Stimulated activated CD8-positive, alpha-beta memory T cell treated with anti-CD3 and anti-CD28 coated beads, Interleukin-4, amount 100 ng/mL, for 48 hours (primary cell): ENCODE measurements at places on chromosomes 5 and 9.

- DNase-seq = no peak
These were observed 1.2 kb upstream of the GPBP1 start for GRCh38 chr5:57172466-57173318.

- DNase-seq = no peak
These were observed 78.0 kb downstream of the PTCH1 start for GRCh38 chr9:95438561-95439357.

DNA sequence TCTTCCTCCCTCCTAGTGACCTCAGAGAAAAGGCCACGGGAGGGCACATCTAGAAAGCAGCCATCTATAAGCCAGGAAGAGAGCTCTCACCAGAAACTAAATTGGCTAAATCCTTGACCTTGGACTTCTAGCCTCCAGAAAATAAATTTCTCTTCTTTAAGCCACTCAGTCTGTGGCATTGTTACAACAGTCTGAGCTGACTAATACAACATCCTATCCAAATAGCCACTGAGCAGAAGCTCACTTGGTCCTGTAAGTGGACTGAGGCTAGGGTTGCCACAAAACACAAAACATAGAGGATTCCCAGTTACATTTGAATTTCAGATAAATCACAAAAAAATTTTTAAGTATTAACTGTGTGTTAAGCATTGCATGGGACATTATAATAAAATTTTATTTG, 383.4 kb downstream of the MLLT3 start:
- no peak for DNase-seq

GRCh38 chr9:131473891-131474290, 28.8 kb upstream of the POMT1 start:
- DNase-seq = no peak

- no peak for DNase-seq
These were observed 168.7 kb downstream of the XRCC4 start for GRCh38 chr5:83246071-83246470.

DNA sequence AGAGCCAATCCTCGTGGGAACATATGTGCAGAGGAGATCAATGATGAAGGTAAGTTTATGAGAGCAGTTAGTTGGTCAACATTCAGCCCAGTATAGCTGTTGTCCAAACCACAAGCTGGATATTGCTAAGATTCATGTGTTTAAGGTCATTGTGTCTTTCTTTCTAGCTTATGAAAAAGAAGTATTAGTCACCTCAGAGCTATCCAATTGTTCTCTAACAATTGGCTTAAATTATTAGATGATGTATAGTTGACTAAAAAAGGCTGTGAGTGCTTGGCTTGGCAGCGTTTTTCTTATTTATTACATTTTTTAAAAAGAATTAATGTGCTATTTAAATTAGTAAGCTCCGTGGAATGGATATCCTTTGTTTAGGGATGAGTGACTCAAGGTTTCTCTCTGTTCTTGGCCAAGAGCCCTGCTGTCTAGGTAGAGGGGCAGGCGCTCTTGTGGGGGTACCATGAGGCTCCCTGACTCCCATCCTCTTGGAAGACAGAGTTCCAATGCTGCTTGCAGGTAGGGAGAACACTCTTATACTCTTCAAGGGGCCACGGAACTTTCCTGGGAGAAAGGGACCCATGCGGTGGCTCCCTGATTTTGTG, 487.4 kb downstream of the IRX1 start:
- DNase-seq = no peak

DNA sequence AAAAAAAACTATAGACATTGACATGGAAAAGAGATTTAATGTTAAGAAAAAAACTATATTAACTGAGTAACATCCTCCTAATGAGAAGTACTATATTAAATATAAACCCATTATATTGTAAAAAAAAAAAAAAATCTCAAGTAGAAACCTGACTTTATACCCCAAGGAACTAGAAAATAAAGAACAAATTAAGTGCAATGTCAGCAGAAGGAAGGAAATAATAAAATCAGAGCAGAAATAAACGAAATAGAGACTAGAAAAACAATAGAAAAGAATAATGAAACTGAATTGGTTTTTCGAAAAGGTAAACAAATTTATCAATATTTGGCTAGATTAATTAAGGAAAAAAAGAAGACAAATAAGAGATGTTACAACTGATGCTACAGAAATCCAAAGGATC, 329.1 kb upstream of the ZNF608 start:
- DNase-seq = no peak

DNA sequence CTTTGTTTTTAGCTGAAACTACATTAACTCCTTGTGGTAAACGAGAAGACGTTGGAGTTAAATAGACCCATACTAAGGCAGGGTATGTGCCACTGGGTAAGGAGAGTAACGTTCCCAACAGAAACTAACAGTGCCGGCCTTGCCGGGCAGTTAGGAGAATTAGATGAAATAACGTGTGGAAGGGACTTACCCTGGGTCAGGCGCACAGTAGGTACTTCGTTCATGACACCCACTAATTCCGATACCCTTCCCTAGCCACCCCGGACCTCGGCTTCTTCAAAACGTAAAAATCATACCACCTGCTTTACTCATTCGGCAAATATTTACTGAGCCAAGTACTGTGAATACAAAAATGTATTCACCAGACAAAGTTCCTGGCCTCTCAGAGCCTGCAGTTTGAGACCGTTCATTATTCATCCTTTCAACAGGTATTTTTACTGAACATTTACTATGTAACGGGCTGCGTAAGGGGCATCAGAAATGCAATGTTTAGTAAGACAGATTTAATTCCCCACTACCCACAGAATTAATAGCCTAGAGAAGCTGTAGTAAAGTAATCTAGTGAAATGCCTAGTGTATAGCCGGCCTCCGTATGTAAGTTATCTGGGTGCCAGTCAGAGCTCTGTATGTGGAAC, 3.2 kb upstream of the SMIM23 start:
- DNase-seq = no peak

GRCh38 chr5:160420331-160420610, 1.4 kb upstream of the PTTG1 start:
- DNase-seq = no peak

- no peak for DNase-seq
These were observed 453.6 kb upstream of the TUSC1 start for GRCh38 chr9:26131886-26132285.

DNA sequence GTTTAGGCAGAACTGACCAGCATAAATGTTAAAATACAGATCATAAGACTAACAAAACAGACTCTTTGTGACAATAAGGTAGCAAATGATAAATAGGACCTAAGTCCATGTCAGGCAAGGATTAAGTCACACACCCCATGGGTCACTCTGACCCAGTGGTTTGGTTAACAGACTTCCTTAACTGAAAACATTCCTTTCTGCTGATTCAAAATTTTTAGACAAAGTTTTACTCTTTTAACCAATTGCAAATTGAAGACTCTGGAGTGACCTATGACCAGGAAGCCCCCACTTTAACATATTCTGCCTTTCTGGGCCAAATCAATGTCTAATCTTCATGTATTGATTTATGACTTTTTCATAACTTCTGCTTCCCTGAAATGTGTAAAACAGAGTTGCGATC, 4.9 kb upstream of the NXNL2 start:
- DNase-seq = no peak

- DNase-seq = no peak
These were observed 199.9 kb downstream of the DIRAS2 start for GRCh38 chr9:90442723-90443122.

- no peak for DNase-seq
These were observed 281.4 kb downstream of the SPOCK1 start for GRCh38 chr5:137217599-137218200.

DNA sequence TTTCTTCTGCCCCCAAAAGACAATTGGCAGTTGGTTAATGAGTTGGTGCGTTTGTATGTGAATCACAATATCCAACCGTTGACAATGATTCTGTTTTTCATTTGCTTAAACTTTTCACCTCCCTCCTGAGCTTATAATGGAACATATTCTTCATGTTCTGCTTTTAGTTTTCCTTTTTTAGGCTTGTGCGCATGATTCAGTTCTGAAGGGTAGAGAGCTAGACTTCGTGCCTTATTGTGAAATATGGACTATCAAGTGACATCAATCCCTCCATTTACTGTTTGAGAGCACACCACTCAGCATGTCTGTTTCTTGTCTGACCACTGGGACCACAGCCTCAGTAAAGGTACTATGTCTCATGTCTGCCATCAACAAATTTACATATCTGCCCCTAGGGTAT, 30.5 kb upstream of the LPAR1 start:
- no peak for DNase-seq

DNA sequence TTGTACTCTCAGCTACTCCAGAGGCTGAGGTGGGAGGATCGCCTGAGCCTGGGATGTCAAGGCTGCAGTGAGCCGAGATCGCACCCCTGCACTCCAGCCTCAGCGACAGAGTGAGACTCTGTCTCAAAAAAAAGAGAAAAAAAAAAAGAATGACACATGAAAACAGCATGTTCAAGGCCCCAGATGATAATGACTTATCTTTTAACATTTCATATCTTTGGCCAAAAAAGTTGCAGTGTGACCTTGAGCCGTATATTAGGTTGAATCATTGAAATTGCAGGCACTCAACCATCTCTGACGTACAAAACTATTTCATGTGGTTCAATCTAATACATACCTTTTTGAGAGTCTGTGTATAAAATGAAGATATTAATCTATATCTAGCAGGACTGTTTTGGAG, 79.1 kb upstream of the CPEB4 start:
- DNase-seq = no peak

DNA sequence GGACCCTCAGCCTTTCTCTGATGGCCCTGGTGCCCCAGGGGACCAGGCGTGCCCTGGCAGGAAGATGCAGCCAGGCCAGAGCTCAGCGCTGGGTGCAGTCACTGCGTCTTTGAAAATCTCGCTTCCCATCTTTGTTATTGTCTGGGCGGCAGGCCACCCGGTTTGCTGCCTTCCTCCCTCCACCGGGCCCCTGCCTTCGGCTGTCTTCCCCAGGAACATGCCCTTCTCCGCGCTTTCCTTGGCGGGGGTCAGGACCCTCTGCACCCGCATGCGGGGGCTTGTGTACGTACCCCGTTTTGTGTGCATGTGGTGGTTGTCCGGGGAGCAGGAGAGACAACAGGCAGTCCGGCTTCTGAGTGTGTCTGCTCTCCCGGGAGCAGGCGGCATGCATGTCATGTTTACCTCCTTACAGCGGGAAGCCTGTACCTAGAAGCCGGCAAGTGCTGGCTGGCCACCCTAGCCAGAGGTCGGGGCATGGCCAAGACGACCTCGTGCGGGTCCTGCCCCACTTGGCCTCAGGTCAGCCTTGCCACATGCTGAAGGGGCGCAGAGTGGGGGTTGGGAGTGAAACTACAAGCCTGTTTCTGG, 49.5 kb downstream of the DAB2IP start:
- no peak for DNase-seq

- DNase-seq = no peak
These were observed 305.9 kb upstream of the DAB2 start for GRCh38 chr5:39730699-39731098.

GRCh38 chr5:169044962-169045361, 256.0 kb downstream of the SLIT3 start:
- no peak for DNase-seq

- no peak for DNase-seq
These were observed 41.0 kb upstream of the PRDM9 start for GRCh38 chr5:23466401-23466912.

DNA sequence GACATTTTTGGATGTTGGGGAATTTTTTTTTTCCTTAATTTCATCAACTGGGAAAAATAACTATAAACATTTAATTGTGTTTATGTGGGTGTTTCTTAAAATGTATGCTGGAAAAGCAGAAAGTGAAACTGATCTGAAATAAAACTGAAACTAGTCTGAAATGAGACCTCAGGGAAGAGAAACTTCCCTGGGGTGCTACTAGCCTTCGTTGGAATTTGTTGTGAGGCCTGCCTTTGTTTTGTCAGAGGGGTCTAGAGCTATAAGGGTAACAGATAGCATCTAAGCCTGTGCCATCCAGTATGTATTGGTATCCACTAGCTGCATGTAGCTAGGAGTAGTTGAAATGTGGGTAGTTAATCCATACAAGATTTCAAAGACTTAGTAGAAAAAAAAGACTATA, 10.4 kb downstream of the ZNF618 start:
- no peak for DNase-seq

DNA sequence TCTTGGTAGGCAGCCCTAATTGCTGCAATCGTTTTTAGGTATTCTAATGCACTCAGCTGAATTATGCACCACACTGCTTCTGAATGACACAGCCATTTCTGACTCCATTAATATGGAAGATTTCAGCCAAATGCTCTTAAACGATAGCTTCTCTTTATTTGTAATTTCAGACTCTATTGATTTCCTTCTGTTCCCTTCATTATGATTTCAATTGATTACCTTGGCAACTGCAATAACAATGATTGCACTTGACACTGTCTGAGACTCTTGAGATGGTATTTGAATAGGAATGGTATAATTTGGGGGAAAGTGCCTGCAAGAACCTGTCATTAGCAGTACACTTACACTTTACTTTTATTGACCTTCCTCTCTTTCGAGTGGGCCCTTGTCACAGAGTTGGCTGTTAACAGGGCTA, 296.1 kb upstream of the DMAC1 start:
- DNase-seq = no peak

GRCh38 chr9:136551401-136552116, 5.7 kb upstream of the NOTCH1 start:
- DNase-seq = no peak

GRCh38 chr9:70883056-70883455, 238.4 kb downstream of the TRPM3 start:
- no peak for DNase-seq

DNA sequence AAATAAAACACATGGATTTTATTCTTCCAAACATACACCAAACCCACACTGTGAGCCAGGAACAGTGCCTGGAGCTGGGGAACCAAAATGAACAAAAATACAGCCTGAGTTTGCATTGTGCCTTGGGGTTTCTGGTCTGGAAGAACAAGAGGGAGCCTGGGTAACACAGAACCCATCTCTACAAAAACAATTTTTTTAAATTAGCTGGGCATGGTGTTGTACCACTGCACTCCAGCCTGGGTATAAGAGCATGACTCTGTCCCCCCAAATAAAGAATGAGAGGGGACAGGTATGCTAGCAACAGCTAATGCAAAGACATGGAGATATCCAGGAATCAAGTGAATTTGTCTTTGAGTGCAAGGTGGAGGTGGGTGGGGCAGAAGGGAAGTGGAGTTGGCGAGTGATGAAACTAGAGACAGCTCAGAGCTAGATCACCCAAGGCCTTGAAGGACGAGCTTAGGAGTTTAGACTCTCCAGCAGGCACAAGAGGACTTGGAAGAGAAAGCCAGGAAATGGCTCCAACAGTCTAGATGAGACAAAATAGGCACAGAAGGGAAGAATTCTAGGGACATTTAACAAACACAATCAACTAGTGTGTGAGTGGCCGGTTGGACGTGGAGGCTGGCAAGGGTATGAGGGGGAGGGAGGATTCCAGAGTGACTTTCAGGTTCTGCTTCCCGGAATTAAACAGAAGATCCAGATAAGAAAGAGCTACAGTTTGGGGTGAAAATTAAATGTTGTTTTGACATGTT, 47.4 kb downstream of the FNBP1 start:
- no peak for DNase-seq

DNA sequence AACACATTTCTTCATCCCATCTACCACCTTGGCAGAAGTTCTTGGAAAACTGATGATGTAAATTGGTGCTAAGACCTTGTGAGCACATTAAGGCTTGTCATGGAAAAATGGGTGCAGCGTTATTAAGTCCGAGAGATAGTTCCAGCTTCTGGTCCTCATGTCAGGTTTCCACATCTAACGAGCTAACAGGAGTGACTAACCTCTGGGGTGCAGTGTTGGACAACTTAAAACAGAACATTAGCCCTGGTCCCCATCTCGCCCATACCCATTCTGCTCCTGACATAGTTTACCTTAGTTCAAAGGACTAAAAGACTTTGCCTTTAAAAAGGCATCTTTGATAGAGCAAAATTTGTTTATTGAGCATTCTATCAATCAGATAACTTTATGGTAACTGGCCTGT, 128.0 kb downstream of the SLC1A3 start:
- DNase-seq = no peak

- DNase-seq = no peak
These were observed 42.1 kb downstream of the CLINT1 start for GRCh38 chr5:157816682-157817386.
